ENCODE measurements at places on chromosomes 3 and 15.

GRCh38 chr3:46298871-46299607 is 54.9 kb upstream of the CCR2 start:
- DNase-seq = no peak

DNA sequence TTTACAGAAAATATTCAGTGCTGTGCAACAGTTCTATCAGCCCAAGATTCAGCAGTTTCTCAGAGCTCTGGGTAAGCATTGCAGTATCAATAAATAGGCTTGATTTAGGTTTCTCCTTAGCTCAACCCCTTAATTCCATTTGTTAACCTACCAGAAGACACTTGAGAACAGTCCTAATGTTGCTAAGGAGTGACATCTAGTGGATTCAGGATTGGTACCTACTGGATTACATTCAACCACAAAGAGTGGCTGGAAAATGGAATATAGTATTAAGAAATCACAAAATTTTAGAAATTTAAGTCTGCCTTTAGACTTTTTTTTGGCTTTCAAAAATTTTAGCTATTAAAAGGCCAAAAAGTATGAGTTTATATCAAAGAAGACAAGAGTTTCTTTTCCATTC is 34.7 kb downstream of the POLG start:
- DNase-seq = peak; percentile 52

- DNase-seq = no peak
Observed at GRCh38 chr3:191339316-191339917, 9.1 kb upstream of the UTS2B start.

DNA sequence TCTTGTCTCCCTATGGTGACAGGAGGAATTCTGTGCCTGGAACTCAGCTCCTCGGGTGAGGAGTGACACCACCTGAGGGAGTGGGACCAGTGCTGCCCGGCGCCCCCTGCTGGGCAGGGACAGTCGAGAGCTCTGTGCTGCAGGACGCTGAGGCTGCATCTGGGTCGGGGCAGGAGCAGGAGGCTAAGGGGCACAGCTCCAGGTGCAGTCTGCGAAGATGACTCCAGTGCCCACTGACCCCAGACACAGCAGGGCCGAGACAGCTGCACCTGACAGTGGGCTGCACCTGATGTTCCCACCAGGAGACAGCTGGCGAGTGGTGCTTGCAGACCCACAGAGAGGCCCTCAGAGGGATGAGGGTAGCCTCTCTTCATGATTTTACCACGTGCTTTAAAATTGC is 152.9 kb downstream of the ATP10A start:
- DNase-seq = peak; percentile 42

DNA sequence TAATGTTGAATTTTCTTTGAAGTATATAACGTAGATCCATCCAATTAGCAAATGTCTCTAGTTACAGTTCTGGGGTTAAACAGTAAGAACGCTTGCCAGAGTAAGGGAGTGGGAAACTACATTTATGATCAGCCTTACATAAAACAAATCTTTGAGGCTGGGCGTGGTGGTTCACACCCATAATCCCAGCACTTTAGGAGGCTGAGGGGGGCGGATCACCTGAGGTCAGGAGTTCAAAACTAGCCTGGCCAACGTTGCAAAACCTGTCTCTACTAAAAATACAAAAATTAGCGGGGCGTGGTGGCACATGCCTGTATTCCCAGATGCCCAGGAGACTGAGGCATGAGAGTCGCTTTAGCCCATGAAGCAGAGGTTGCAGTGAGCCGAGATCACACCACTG is 50.1 kb upstream of the GATM start:
- no peak for DNase-seq

DNA sequence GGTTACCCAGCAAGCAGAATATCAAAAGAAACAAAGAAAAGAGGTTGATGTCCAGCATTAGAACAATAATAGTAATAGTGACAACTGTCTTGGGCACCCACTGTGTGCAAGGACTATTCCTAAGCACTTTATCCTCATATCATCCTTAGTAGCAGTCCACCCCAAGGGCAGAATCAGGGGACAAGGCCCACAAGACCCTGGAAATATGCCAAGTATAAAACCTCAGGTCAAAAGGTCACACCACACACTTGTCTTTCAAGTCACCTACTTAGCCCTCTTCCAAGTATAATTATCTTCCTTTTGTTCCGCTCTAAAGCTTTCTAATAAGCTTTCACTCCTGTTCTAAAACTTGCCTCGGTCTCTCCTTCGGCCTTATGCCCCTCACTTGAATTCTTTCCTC is 124.0 kb upstream of the STT3B start:
- no peak for DNase-seq

- no peak for DNase-seq
Observed at GRCh38 chr3:150913133-150913922, 8.1 kb upstream of the MINDY4B start.

DNA sequence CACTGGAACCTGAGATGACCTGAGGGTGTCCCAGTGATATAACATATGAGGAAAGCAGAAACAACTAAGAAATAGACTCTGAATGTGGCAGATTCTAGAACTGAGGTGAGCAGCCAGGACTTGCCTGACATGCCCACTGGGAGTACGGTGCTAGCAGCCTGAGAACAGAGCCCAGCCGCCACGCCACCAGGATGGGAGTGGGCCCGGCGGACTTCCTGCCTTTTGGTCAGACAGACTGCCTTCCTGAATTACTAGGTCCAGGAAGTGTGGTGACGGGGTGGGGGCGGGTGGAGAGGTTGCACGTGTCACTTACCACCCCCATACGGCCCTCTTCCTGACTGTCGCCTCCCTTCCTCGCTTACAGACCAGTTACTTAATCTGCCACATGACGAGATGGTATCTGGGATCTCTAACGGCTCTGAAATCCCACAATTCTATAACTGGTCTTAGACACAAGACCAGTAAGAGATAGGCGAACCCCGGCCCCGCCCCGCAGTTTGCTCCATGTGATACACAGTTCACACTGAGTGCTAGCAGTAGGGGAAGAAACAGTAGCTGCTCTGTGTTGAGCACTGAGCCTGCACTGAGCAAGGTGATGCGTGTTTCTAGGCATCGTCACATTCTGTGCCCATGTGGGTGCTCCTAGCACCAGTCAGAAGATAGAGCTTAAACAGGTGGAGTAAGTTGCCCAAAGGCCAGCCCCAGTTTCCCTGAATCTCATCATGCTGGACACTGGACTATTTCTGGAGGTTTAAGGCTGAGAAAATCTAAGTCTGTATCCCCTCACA is 95.7 kb downstream of the CPN2 start:
- no peak for DNase-seq

GRCh38 chr3:179739816-179740594 is 87.2 kb downstream of the USP13 start:
- no peak for DNase-seq

- DNase-seq = no peak
Observed at GRCh38 chr3:107531917-107532469, 9.2 kb downstream of the BBX start.

GRCh38 chr3:24155276-24155675 is 210.2 kb downstream of the NR1D2 start:
- DNase-seq = no peak

GRCh38 chr15:72368325-72368724 is 7.5 kb downstream of the HEXA start:
- no peak for DNase-seq

DNA sequence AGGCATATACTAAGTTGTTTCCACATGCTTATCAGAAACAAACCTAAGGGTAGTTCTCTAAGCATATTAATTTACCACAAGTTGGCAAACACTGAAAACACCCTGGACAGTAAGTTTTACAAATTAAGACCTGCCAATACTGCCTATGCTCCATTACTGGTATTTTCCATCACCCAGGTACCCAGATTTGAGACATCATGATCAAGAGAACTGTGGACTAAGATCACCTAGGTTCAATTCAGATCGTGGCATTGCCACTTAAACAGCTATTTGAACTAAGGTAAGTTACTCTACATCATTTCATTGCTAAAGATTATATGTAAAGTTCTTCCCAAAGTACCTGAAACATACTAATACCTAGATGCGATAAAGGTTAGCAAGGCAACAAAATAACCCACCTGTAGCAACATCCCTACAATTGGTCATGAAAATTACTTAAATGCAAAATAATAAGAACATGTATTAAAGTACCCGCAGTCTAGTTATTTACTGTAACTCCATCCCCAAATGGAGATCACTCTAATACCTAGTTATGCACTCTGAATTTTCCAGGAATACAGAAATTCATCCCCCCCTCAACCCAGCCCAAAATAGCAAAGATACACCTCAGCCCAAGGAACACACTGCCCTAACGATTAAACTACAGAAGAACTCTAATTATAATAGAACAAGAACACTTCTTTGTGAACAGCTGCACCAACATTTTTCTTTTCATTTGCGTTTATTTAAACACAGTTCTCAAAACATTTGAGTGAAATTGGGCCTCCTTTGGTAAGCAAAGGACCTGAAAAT is 21.6 kb downstream of the TRA2B start:
- DNase-seq = no peak

GRCh38 chr3:7368597-7368996 is 507.7 kb downstream of the GRM7 start:
- DNase-seq = no peak

- DNase-seq = no peak
Observed at GRCh38 chr3:55658690-55659562, 171.8 kb upstream of the WNT5A start.

DNA sequence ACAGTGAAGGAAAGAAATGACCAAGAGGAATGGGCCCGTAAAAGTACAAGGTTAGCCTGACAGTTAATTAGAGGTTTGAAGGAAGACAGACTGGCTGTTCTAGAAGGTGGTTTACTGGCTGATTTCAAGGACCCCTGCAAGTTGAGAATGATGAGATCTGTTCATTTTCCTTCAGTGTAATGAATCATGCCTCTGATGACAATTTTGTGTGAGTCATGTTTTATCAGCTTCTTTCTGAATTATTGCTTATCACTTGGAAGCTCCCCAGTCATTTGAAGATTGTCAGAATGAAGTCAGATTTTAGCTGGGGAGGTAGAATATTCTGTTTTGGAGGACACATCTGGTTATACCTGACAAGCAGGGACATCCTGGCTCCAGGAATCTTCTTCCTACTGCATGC is 50.6 kb downstream of the DRD3 start:
- DNase-seq = no peak

GRCh38 chr15:28868744-28869345 is 16.9 kb upstream of the APBA2 start:
- DNase-seq = no peak

DNA sequence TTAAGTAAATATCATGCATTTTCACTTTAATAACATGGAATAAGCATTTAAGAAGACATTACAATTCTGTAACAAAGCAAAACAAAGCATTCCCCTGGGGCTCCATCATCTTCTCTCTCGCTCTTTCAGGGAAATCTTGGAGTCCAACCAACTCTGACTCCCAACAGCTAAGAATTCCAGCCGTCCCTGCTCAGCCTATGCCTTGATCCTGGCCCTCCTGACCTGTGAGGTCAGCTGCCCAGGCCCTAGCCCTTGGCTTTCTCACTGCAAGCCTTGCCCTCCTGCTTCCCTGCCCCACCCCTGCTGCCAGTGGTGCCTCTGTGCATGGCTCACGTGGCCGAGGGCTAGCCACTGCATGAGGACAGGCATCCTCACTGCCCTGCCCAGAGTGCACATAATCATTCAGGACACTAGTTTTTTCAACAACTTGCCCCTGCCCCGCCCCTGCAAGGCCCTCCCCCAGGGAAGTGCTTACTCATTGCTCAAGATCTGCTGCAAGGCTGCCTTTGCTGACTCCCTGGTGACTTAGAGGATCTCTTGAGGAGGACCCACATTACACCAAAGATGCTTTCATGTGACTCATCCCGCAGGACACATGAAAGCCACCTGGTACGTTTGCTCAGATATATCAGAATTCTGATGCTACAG is 37.6 kb downstream of the MTMR10 start:
- DNase-seq = peak; percentile 57

DNA sequence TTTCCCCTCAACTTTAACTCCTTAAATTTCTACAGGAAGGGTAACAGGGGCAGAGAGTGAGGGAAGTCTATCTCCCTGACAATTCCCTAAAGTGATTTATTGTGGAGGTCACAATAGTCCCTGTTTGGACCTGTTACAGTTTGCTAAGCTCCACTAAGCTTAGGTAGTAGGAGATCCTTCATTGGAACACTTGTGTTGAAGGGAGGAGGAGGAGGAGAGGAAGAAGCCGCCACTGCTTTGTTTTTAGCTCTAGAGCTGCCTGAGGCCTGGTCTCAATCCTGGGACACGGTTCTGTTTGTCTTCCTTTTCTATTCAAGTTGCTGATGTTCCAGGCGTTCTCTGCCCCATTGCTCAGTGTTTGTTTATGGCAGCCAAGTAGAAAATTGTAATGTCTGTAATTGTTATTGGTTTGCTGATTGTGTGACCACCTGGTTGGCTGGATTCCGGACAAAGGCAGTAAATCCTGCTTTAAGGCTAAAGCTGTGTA is 48.4 kb downstream of the HES1 start:
- no peak for DNase-seq

GRCh38 chr3:195194559-195195206 is 76.3 kb downstream of the XXYLT1 start:
- DNase-seq = no peak

GRCh38 chr3:186642014-186642413 is 1.8 kb downstream of the FETUB start:
- no peak for DNase-seq

- DNase-seq = no peak
Observed at GRCh38 chr3:171086914-171087313, 60.4 kb upstream of the SLC2A2 start.

- peak; percentile 83 for DNase-seq
Observed at GRCh38 chr3:123421353-123422174, 27.3 kb downstream of the ADCY5 start.

GRCh38 chr3:124811436-124811835 is 75.7 kb downstream of the ITGB5 start:
- peak; percentile 77 for DNase-seq

GRCh38 chr15:48060396-48060795 is 60.4 kb upstream of the SLC24A5 start:
- no peak for DNase-seq

DNA sequence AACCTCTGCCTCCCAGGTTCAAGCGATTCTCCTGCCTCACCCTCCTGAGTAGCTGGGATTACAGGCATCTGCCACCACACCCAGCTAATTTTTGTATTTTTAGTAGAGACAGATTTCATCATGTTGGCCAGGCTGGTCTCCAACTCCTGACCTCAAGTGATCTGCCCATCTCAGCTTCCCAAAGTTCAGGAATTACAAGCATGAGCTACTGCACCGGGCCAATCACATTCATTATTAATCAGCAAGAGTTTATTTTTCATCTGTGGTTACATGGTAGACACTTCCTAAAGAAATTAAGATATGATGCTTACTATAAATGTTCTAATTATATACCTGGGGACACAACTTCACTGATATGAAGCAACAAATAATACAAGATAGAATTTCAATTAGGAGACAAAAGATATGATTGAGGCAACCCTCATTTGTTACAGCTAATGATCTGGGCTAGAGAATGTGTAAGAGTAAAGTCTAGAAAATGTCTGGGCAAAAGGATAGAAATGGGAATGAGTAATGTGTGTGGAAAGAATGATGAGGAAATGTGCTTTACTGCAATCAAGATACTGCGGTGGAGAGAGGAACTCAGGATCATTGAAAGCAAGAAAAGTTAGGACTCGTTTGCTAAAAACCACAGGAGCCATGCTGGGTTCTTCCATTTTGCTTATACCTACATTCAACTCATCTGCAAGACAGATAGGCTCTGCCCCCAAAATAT is 366.8 kb downstream of the ZIC1 start:
- peak; percentile 12 for DNase-seq

GRCh38 chr3:90054311-90054710 is 946.9 kb downstream of the EPHA3 start:
- DNase-seq = no peak

Measured in astrocyte of the hippocampus (primary cell).